ENCODE measurements at places on chromosomes 5 and 9.

DNA sequence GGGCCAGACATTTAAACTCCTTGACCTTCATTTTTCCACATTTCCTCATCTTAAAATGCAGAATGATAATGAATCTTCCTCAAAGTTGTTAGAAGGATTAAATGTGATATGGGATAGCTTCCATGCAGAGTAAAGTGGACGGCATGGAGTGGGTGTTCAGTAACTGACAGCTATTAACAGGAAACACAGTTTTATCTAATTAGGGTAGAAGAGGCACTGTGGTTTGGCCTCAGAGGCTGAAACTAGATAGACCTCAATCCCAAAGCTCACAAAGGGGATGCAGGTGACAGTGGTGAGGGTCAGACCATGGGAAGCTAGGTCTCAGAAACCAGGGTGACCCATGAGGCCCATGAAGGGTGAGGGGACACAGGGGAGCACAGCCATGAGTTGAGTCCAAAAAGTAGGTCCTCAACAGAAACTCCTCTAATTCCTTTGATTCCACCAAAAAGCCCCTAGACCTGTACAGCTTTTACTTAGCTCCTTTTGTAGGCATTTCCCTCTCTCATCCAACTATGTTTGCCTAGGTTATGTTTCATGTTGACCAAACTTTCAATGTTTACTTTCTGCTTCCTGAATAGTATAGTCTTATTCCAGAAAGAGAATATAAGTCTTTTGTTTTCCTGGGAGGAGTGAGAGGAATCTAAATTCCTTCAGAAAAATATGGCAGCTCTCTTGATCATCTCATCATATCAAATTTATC lies 27.9 kb upstream of the GLDC start:
- no peaks in the 10 kb centered on the region for H3K36me3 ChIP-seq
- H3K4me1 ChIP-seq = no peaks in the 10 kb centered on the region
- DNase-seq = no peak
- H3K27ac ChIP-seq = no peak overlapping the region
- no peak overlapping the region for H3K4me3 ChIP-seq

DNA sequence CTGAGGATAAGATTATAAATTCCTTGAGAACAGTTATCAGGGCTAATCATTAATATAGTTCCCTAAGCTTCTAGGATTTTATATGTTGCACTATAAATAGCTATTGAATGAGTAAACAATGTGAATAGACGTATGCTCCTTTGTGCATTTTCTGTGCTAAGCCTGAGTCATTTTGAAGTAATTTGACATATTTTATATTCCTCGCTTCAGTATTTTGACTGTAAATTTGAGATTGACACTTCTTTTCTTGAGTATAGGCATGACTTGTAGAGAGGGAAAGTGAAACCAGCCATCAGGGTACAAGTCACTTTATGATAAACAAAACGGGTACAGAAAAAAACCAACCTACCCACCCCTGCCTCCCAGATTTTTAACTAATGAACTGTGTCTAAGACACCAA lies 367.7 kb upstream of the PRR16 start:
- no peak overlapping the region for H3K27ac ChIP-seq
- H3K27me3 ChIP-seq = no peaks in the 10 kb centered on the region
- no peak overlapping the region for H3K4me3 ChIP-seq
- no peaks in the 10 kb centered on the region for H3K4me1 ChIP-seq
- no peak for DNase-seq

- no peaks in the 10 kb centered on the region for H3K27me3 ChIP-seq
- no peak overlapping the region for H3K4me3 ChIP-seq
- DNase-seq = no peak
- H3K27ac ChIP-seq = no peak overlapping the region
Measured at GRCh38 chr5:40045429-40045828, 620.6 kb upstream of the DAB2 start.

- H3K4me1 ChIP-seq = no peaks in the 10 kb centered on the region
- no peaks in the 10 kb centered on the region for H3K27me3 ChIP-seq
- no peaks in the 10 kb centered on the region for H3K36me3 ChIP-seq
- no peak overlapping the region for H3K4me3 ChIP-seq
Measured at GRCh38 chr5:88094906-88095496, 173.6 kb downstream of the TMEM161B start.

DNA sequence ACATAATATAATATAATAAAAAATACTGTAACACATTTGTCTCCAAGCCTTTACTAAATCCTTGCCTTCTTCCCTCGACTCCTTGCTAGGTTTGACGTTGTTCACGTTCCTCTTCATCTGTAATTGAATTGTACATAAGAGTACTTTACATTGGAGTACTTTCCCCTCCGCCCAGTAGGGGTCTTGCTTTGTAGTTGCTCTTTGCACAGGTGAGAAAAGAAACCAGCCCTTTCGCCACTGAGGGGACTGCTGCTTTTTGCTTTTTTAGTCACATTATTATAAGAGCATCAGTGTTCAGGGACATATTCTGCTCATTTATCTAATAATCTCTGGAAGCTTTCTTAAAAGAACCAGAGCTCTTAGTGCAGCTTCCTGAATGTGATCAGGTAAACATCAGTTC lies 115.0 kb downstream of the CETN3 start:
- no peak for DNase-seq
- H3K27me3 ChIP-seq = no peaks in the 10 kb centered on the region
- H3K4me1 ChIP-seq = no peaks in the 10 kb centered on the region
- no peaks in the 10 kb centered on the region for H3K36me3 ChIP-seq
- no peak overlapping the region for H3K4me3 ChIP-seq

GRCh38 chr9:88198341-88198807 lies 60.1 kb upstream of the SPATA31C2 start:
- H3K4me3 ChIP-seq = no peak overlapping the region
- no peaks in the 10 kb centered on the region for H3K27me3 ChIP-seq
- no peaks in the 10 kb centered on the region for H3K4me1 ChIP-seq
- H3K36me3 ChIP-seq = no peaks in the 10 kb centered on the region
- peak overlapping the region; percentile 46 for H3K27ac ChIP-seq
- no peak for DNase-seq

GRCh38 chr5:151663617-151664293 lies 23.0 kb downstream of the SPARC start:
- DNase-seq = no peak
- no peaks in the 10 kb centered on the region for H3K4me1 ChIP-seq
- no peaks in the 10 kb centered on the region for H3K27me3 ChIP-seq
- peak overlapping the region; percentile 43 for H3K27ac ChIP-seq
- no peaks in the 10 kb centered on the region for H3K36me3 ChIP-seq

DNA sequence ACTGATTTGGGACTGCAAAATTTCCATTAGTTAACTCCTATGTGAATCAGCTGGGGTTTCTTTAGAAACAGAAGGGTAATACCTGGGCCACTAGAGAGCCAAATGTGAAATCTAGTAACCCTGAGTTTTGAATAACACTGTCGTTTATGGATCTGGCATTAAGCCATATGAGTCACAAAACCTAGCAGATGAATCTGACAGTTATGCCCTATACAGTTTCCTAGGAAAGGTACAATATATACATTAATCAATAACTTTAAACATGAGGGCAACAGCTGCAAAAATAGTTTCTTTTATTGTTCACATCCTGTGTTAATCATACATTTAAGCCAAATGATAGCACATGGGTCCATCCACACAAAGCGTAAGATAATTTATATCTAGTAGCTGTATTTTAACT lies 56.9 kb downstream of the PAM start:
- no peaks in the 10 kb centered on the region for H3K36me3 ChIP-seq
- no peak overlapping the region for H3K4me3 ChIP-seq
- no peak for DNase-seq
- no peak overlapping the region for H3K27ac ChIP-seq

Data from Peyer's patch (tissue), 4 donors.